ENCODE measurements at places on chromosomes 5 and 9.

- no peak for DNase-seq
These were observed 11.2 kb downstream of the FAM240B start for GRCh38 chr9:38708759-38709158.

DNA sequence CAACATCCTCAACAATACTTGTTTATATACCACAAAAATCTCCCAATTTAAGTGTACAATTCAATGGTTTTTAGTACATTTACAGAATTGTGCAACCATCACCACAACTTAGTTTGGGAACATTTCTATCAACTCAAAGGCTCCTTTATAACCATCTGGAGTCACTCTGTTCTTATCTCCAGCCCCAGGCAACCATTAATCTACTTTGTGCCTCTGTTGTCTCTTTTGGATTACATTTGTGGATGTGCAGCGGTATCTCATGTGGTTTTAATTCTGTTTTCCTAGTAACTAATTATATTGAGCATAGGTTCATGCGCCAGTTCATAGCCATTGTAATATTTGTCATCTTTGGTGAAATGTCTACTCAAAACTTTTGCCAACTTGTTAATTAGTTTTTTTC lies 14.4 kb downstream of the ADAMTS19 start:
- DNase-seq = no peak

GRCh38 chr5:54643685-54644106 lies 126.1 kb downstream of the SNX18 start:
- DNase-seq = peak; percentile 67

DNA sequence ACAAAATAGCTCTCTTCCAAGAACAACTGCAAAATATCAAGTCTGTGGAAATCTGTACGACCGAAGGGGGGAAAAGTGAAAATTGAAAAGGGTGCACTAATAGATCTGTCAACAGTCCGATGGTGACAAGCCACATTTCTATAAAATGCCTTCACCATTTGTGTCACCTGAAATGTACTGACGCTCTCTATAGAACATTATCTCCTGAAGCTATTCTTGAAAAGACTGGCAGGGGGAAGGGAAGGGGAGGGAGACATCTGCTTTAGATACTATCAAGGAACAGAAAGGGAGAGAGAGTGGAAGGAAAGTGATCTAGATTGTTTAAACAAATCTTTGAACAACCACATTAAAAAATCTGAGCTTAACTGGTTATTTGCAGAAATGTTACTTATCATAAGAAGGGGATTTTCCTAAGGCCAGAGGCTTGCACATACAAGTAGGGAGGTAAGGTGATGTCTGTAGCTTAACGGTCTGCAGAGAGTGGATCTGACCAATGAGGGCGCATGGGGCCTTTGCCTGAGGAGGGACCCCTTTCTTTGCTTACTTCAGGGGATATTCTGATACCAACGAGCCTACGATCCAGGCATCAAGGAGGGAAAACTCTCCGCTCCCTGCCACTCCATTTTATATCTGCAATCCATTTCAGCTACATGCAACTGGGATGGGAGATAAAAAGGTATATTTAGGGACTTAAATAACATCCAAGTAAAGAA lies 92.1 kb downstream of the CRB2 start:
- DNase-seq = no peak

GRCh38 chr9:129677456-129677855 lies 12.0 kb downstream of the PRRX2 start:
- no peak for DNase-seq

DNA sequence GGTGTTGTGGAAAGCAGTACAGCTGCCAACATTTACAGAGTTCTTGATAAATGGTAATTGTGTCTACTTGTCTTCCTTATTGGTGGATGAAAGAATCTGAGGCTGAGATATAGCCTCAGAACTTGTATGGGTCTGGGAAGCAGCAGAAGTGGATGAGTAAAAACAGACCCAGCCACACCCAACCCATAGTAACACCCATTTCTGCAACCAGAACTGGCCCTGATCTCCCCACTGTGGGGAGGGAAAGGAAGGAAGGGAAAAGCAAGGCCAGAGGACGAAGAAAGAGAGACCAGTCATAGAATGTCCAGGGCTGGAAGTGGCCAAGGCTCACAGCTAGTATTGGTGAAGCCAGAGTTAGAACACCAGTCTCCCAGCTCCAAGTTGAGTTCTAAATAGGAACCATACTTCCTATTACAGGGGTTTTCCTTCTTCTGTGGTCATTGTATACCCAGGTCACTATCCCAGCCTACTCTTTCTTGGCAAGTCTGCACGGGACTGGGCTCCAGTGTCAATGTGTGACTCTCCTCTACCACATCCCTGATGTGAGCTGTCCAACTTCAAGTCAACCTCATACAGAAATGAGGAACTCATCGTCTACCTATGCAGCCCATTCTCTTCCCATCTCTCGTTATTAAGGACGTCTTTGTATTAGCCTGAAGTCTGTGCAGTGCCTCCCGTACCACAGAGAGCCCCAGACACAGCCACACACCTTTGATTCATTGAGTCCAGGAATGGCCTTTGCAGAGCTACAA lies 35.9 kb downstream of the ITK start:
- no peak for DNase-seq

GRCh38 chr9:113376634-113377567 lies at the start of gene HDHD3:
TSS of gene HDHD3 (minus strand) at chr9:113376986. CDS start at chr9:113374354, 2,632 bp downstream.
- DNase-seq = peak; percentile 83

DNA sequence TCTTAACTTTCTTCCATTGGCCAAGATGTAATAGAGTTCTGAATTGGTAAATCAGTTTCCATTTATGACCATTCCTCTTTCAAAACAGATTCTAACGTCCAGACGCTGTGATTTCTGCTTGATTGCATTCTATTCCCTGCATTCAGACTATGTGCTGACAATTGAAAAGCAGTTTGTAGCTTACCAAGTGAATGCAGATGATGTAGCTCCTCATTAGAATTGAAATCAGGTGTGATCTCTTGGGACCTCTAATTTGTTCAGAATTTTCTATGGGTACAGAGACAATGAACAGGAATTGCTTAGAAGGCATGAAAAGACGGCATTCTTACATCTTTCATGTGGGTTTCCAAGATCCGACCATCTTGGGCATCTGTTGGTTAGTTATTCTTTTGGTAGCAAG lies 191.9 kb downstream of the NTRK2 start:
- DNase-seq = no peak

DNA sequence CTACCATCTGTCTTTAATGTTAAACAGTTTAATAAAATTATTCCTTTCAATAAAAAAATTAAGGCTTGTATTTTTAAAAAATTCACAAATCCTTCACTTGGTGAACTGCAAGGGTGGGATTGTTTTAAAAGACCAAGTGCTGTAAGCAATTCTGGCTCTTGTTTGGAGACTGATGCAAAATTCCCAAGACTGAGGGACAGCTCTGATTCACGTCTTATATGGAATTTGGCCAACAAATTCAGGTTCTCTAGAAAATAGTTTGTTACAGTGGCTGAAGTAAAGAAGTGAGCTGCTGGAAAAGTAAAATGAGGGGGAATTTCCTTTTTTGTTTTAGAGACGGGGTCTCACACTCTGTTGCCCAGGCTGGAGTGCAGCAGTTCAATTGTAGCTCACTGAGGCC lies 58.3 kb downstream of the PRELID2 start:
- no peak for DNase-seq

- DNase-seq = no peak
These were observed 37.1 kb upstream of the KCNMB1 start for GRCh38 chr5:170426149-170426767.

DNA sequence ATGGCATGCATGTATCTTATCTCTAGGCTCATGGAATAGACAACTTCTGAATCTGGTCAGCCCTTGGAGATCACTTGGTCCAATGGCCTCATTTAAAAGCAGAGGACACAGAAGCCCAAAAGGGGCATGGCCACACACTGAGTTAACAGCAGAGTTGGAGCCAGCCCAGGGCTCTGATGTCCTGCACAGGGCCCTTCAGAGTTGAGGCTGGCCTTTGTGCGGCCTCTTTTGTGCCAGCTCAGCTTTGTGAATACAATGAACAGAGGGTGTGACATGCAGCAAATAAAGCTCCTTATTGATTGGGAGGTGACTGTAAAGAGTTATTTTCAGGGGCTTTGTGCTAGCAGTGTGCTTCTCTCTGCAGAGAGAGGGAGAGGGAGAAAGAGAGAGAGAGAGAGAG lies 150.1 kb upstream of the STK32A start:
- DNase-seq = no peak

- no peak for DNase-seq
These were observed 3.5 kb downstream of the LECT2 start for GRCh38 chr5:135951257-135951656.

- no peak for DNase-seq
These were observed 50.8 kb upstream of the PCSK1 start for GRCh38 chr5:96483878-96484277.

- DNase-seq = no peak
These were observed 10.7 kb upstream of the TOR4A start for GRCh38 chr9:137266585-137267453.

DNA sequence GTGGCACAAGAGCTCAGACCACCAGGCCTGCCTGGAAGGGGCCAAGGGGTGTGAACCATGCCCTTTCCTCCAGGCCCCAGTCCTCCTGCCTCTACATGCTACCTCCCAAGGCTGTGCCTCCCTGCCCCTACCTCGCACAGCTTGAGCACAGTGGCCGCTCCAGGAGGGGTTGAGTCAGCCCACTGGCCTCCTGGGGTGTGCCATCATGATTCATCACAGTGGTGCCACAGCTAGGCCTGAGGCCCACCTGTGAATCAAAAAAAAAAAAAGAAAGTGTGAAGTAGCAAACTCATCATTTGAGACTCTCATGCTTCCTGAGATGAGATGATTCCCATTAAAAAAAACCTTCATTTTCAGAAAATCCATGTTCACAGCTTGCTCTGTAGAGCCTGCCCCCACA lies 240.5 kb downstream of the HSPA4 start:
- DNase-seq = no peak

GRCh38 chr5:34673463-34674125 lies 17.5 kb downstream of the RAI14 start:
- DNase-seq = no peak

GRCh38 chr5:137954131-137954879 lies 65.0 kb downstream of the PKD2L2 start:
- DNase-seq = peak; percentile 74

GRCh38 chr5:152314196-152314829 lies 90.8 kb downstream of the NMUR2 start:
- no peak for DNase-seq

DNA sequence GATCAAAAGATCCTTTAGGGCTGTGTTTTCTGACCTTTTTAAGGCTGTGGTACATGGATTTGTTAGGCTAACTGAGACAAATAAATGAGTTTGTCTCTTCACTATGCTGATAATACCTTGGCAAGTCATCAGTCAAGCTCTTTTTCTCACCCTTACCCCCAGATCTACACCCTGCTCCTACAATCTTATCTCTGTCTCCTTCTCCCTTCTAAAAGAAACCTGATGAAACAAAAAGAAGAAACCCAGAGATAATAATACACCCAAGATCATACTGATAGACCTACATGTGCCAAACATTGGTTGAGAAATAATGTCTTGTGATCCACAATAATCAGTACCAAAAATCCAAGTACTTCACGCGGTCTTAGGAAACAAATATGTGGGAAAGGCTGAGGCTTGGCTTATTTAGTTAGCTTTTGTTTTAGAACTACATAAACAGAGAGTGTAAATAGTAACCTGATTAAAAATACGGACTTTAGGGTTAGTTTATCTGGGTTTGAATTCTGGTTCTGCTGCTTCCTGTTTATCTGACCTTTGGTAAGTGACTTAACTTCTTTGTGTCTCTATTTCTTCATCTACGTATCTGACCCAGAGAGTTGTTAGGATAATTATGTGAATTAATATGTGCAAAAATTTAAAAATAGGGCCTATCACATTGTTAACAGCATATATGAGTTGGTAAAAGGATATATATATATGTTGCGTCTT lies 24.8 kb upstream of the PDCD1LG2 start:
- no peak for DNase-seq

GRCh38 chr9:114000671-114001409 lies 77.3 kb downstream of the AMBP start:
- DNase-seq = no peak

DNA sequence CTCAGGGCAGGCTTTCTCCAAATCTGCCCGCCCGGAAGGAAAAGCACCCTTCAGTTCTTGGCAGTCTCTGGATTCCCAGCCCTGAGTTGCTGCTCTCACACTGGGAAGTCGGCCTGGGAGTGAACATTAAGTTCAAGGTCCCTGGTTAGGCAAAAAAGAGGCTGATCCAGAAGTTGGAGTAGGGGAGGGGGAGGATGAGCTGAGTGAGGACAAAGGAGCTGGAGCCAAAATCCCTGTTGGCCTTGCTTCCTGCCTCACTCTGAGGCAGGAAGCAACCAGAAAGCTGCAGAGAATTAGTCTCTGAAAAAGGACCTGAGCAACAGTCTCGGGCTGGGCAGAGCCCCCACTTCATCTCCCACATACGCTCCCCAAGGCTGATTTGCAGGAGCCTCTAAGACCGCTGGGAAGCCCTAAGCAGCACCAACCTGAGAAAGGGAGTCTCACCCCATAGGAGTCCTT lies 15.0 kb upstream of the RPS14 start:
- DNase-seq = no peak

- DNase-seq = no peak
These were observed 76.0 kb upstream of the CDH10 start for GRCh38 chr5:24720743-24721142.

DNA sequence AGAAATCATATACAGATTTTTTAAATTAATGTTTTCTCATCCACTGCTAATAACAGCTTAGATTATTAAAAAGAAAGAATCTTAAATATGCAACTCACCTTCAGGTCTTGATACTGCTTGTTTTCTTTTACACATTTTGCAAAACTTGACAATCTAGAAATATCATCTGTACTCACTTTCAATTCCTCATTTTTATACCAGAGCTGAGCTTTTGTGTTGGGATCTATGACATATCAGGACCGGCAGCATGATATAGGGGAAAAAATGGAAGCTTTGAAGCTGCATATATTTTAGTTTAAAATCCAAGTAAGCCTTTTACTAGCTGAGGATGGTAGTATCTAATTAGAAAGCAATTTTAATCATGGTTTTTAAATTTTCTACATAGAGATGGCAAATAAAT lies 75.7 kb upstream of the SMARCA2 start:
- DNase-seq = no peak

- no peak for DNase-seq
These were observed 2.0 kb downstream of the S100Z start for GRCh38 chr5:76851728-76852369.

- no peak for DNase-seq
These were observed 32.8 kb downstream of the FNIP1 start for GRCh38 chr5:131763968-131764367.

GRCh38 chr5:81235287-81236072 lies 2.4 kb downstream of the CKMT2 start:
- DNase-seq = no peak

DNA sequence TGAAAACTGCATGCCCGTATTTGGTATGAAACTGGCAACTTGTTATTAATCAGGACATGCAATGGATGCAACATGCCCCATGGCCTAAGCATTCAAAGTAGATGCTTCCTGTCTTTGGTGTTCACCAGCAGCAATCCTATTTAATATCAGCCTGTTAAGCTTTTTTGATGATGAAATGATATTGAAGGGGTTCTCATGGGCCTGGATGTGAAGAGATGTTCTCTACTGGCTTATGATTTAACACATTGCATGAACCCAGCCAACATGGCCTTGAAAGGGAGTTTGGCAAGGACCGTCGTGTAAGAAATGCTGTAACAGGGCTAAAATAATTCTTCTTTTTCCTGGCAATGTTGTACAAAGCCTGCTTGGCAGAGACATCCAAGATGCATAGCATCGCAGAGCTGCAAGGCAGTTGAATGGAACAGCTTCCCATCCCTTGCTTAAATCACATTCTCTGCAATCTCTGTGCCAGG lies 111.2 kb downstream of the SMARCA2 start:
- no peak for DNase-seq

- DNase-seq = no peak
These were observed 480.2 kb downstream of the CAAP1 start for GRCh38 chr9:26412446-26412845.

GRCh38 chr9:134065612-134066419 lies 2.0 kb downstream of the BRD3 start:
- peak; percentile 37 for DNase-seq
